CD14-positive monocyte (primary cell): ENCODE measurements at places on chromosomes 16 and 17.

GRCh38 chr17:77444628-77444983 lies 303.8 kb downstream of the SEC14L1 start:
- DNase-seq: no peak

- no peak for DNase-seq
These were observed 8.2 kb downstream of the ARL4D start for GRCh38 chr17:43406676-43407645.

GRCh38 chr17:14886200-14886739 lies 378.9 kb downstream of the PMP22 start:
- DNase-seq: no peak

DNA sequence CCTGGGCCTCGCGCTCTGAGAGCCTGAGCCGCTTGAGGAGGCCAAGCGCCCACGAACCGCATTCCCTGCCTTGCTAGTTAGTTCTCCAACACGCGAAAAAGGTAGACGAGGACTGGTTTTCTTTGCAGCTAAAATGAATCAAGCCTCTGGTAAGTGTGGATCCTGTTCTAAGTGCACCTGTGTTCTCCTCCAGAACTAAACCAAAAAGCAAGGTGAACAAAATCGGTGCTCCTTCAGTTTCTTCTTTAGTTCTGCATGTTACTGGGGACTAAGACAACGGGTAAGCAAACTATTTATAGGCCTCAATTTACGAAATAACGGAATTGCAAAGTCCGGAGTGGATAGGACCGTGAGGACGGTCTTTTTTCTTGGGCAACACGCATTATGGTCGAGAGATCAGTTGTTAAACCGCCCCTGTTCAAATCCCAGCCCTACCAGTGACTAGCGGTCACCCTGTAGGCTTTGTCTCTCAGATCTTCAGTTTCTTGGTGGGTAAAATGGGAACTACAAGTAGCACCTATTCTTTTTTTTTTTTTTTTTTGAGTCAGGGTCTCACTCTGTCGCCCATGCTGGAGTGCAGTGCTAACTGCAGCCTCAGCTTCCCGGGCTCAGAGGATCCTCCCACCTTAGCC lies 993 bp upstream of the ANKRD11 start:
- DNase-seq: peak; percentile 85

DNA sequence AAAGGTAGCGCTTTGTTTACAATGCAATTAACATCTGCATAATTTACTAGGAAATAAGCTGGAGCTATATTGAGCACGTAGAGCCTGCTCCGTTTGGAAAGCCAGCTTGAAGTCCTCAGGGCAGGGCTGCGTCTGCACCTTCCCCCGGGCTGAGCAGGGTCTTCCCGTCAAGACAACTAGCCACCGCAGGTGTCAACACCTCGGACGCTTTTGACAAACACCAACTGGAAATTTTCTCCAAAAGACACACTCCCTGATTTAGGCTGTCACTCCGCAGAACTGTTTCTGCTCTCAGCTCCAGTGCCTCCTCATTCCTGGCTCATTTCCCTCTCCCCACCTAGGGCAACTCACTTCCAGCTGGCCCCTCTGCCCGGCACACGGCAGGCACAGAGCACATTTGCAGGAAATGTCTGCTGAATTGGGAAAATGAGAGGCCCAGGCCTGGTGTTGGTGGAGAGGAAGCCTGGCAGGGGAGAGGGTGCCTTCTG lies 170.3 kb downstream of the MAF start:
- DNase-seq: no peak

GRCh38 chr17:50598487-50598886 lies 36.2 kb upstream of the ABCC3 start:
- no peak for DNase-seq

DNA sequence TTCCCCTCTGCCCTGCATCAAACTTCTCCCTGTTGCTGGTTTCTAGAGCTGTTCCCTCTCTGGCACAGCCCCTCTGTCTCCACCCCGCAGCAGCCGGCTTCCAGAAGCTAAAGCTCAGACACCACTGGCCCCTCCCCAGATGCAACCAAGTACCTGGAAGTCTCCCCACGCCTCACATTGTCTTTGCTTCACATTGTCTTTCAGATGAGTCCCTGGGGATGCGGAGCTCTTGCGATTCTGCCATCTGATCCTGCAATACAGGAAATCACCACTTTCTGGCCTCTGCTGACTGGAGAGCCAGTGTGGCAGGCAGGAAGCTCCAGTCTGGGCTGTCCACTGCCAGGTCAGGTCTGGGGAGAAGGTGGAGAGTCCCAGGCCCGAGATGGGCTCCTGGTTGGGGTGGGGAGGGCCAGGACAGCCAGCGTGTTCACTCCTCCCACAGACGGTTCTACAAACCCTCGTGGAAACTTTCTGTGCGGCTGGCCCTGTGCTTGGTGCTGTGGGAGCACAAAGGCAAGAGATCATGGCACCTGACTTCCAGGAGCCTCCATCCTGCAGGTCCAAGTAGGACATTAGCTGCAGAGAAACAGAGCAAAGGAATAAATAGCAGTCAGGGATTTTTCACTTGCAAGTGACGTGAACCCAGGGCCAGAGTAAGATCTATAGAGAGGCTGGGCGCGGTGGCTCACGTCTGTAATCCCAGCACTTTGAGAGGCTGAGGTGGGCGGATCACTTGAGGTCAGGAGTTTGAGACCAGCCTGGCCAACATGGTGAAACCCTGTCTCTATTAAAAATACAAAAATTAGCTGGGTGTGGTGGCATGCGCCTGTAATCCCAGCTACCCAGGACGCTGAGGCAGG lies 47.9 kb upstream of the MAP3K14 start:
- no peak for DNase-seq

DNA sequence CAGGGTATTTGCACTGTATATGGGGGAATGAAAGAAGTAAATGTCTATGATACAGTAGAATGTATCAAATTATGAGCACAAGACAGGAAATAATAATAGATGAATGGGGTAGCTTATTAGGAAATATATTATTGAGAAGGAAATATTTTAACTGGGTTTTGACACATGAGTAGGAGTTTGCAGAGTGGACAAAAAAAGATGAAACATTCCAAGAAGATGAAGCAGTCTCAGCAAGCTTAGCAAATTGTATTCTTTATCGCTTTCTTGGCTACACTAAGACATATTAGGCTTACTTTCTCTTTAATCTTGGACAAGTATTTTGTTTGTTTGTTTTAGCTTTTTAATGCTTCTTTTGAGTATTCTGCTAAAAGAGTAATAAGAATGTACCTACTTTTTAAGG lies 1.3 kb upstream of the KRTAP4-9 start:
- DNase-seq: no peak

- no peak for DNase-seq
These were observed 11.4 kb downstream of the NT5M start for GRCh38 chr17:17314501-17315071.

- no peak for DNase-seq
These were observed 931.9 kb upstream of the SOX9 start for GRCh38 chr17:71188811-71189492.

DNA sequence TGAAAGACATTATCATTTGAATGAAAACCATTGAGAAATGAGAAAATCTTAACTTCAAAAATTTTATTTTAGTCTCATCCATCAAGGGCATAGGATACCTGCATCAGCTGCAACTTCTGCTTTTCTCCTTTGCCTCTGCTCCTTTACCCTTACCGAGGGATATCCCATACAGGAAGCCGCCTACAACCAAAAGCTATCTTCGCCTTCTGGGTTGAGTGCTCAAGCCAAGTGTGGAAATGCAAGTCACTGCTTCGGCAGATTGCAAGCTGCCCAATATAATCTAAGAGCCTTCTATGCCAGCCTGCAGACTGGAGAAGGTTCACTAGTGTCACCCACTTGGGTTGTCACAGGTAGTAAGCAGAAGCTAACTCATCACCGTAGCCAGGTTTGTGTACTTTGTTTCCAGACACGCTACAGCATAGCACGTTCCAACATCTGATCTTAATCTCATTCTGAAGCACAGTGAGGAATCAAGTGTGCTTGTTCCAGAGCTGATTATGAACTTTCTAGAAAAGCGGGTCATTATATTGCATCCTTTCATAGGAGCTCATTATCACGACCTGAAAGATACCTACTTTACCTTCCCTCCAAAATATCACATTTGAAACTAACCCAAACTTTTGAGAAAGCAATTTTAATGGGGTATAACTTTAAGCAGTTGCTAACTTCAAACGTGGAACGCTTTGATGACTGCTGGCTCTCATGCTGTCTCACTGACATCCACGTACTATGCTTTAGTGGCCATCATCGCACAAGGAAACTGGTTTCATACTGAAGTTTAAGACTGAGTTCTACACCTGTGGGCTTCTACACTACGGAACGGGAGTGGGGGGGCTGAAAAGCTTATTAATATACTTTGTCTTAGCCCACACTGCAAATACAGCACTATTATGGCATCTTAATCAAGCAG lies 8.0 kb upstream of the UNK start:
- peak; percentile 52 for DNase-seq

GRCh38 chr17:18382441-18383078 lies 5.0 kb downstream of the EVPLL start:
- no peak for DNase-seq

- peak; percentile 12 for DNase-seq
These were observed 30.4 kb upstream of the PITPNA start for GRCh38 chr17:1592751-1593629.

- DNase-seq: no peak
These were observed 5.0 kb downstream of the NFE2L1 start for GRCh38 chr17:48052956-48053757.

DNA sequence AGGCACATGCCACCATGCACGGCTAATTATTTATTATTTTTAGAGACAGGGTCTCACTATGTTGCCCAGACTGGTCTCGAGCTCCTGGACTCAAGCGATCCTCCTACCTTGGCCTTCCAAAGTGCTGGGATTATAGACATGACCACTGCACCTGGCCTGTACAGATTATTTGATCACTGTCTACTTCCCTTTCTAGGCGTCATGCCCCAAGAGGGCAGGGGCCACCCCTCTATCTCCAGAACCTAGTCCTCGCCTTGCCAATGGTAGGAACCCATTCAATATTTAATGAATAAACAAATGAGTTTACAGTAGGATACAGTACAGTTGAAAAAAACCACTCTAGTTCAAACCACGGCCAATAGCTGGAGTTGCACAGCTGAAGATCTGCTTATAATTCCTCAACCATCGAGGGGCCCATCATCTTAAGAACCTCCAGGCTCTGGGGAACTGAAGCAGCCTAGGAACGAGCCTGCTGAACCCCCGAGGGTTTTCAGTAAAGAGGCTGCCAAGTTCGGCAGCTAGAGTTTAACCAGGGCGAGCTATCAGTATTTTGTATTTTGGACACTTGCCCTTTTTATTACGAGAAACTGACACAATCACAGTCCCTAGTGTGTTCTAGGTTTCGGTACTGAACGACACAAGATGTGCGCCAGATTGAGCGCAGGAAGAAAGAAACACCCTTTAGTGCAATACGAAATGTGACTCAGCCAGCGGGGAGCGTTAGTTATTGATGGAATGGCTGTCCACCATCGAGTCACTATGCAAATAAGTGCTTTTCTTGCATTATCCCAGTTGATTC lies 14.6 kb downstream of the ADCY9 start:
- DNase-seq: no peak

GRCh38 chr17:45790296-45790922 lies 6.3 kb downstream of the CRHR1 start:
- DNase-seq: no peak

GRCh38 chr17:36705874-36706731 lies 104.7 kb downstream of the MRM1 start:
- no peak for DNase-seq

- DNase-seq: no peak
These were observed 109.7 kb downstream of the TOX3 start for GRCh38 chr16:52437277-52437670.

DNA sequence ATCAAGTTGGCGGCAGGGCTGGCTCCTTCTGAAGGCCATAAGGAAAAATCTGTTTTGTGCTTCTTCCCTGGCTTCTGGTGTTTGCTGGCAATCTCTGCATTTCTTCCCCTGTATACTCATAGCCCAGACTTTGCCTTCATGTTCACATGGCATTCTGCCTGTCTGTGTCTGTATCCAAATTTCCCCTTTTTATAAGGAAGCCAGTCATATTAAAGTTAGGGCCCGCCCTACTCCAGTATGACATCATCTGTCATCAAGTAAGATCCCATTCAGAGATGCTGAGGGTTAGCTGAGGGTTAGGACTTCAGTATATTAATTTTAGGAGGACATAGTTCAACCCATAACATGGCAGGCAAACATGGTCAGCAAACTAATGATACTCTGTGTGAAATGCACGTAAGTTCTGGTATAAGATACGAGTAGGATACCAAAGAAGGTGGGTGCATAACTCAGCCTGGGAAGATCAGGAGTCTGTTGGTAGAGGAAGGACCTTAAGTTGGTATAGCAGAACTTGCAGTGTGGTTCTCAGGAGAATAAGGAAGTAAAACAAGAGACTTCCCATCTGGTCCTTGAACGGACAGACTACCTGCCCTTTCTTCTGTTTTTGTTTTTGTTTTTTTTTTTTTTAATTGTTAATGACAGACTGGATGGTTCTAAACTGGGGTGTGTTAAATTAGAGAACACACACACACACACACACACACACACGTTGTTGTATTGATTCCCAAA lies 13.9 kb downstream of the MAP2K6 start:
- DNase-seq: peak; percentile 89

- no peak for DNase-seq
These were observed 17.6 kb upstream of the SLC38A8 start for GRCh38 chr16:84059946-84060901.

DNA sequence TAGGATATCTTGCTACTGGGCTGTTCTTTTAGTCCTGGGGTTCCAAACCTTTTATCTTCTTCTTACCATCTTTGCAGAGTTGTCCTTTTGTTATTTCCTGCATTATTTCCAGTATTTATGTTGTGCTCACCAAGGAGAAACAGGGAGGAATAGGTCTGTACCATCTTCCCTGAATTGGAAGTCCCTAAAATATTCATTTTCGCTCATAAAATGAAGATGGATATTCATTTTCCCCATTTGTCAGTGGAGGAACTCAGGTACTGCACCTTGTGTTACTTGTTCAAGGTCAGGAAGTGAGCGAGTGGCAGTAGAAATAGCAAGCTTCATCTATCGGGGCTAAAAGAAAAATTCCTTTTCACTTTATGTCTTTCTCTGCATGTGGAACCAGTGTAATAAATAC lies 989.7 kb downstream of the CDH11 start:
- DNase-seq: no peak

DNA sequence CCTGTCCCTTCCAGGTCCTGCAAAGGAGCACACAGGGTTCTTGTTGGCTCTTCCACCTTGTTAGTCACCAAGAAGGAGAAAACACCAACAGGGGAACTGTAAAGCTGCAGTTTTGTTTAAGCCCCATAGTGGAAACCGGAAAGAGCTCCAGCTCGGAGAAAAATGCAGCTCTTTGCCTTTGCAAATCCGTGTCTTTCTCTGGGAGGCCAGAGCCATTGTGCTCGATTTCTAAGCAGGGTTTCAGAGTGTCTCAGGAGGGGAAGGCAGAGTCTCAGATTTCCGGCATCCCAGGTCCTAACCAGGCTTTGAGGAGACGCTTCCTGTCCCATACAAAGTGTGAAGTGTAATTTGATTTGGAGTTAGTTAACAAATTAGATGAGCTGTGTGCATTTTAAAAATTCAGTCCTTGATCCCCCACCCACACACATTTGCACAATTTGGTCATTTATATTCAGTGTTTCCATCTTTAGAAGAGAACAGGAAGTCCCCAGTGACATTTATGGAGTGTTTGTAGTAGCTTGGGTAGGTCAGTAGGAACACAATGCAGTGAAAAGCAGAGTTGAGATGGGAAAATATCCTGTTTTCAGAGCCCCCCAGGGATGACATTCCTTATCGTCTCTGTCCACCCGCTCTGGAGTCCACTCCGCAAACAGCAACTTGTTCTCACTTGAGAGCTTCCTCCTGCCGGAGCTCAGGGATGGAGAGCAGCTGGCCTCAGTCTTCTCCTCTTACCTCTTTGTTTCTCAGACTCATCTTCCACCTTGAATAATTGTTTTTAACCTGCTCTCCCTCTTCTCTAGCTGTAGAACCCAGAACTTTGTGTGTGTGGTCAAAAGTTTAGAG lies 331.9 kb downstream of the SEC14L1 start:
- no peak for DNase-seq
